Stimulated activated CD4-positive, alpha-beta T cell treated with anti-CD3 and anti-CD28 coated beads, Interleukin-12 subunit alpha, Interleukin-12 subunit beta, amount 100 ng/mL, for 4 hours (primary cell): ENCODE measurements at places on chromosomes 3 and 15.
A peak's percentile ranks its signal among the peaks of the same experiment; 100 is the strongest.

DNA sequence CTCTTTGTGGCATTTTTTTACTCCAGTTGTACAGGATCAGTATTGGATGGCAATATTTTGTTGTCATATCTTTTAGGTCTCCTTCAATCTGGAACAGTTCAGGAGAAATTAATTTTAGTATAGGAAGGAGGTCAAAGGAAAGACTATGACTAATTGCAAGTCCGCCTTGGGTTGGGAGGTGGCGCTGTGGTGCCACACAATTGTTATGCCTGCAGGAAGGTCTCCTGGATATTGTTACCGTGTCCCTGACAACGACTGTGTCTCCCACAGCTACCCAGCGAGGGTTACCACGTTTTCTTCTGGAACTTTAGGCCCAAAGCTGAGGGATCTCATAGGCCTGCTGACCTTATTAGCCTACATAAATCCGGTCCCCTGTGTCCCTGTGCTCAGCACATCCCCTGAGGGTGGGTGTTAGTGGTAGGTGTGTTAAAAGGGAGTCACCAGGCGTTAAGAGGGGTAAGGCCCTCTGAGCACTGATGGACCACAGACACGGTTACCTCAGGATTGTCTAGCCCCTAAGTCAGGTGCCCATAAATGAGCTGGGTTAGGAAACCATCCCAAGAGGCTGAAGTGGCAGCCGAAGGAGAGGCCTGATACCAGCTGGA, 31.5 kb downstream of the KCNAB1 start:
- DNase-seq = peak; percentile 37

DNA sequence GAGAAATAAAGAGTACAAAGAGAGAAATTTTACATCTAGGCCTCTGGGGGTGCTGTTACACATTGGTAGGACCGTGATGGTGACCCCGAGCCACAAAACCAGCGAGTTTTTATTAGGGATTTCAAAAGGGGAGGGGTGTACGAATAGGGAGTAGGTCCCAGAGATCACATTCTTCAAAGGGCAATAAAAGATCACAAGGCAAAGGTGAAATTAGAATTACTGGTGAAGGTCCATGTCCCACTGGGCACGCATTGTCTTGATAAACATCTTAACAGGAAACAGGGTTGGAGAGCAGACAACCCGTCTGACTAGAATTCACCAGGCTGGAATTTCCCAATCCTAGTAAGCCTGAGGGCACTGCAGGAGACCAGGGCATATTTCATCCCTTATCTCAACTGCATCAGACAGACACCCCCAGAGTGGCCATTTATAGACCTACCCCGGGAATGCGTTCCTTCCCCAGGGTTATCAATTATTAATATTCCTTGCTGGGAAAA, 4.3 kb downstream of the IRAK2 start:
- DNase-seq = no peak

GRCh38 chr3:35921718-35922117, 282.4 kb downstream of the ARPP21 start:
- no peak for DNase-seq

- DNase-seq = no peak
Measured at GRCh38 chr3:48521635-48522034, 17.7 kb upstream of the SHISA5 start.

GRCh38 chr3:118809696-118810498, 224.7 kb downstream of the IGSF11 start:
- DNase-seq = no peak

GRCh38 chr3:64552160-64552559, 135.6 kb downstream of the ADAMTS9 start:
- no peak for DNase-seq

- no peak for DNase-seq
Measured at GRCh38 chr3:100376301-100376700, 24.6 kb downstream of the TOMM70 start.

GRCh38 chr3:179719048-179719734, 66.4 kb downstream of the USP13 start:
- DNase-seq = no peak

- no peak for DNase-seq
Measured at GRCh38 chr15:85872125-85872524, 77.4 kb upstream of the KLHL25 start.

DNA sequence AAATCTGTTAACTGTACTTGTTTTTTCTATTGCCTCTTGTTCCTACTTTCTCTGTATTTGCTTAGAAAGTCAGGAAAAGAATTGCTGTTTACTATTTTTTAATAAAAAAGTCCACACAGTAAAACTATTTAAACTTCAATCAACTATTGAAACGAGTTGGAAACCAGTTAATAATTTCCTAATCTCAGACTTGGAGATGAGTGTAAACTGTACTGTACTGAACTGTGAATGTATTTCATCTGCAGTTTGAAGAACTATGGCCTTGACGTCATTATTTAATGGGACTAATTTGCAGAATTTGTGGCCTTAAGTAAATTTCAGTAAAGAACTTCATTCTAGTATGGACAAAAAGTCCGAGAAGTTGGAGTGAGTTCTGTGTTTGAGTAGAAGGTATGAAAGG, 89.1 kb downstream of the LRRC28 start:
- DNase-seq = no peak

DNA sequence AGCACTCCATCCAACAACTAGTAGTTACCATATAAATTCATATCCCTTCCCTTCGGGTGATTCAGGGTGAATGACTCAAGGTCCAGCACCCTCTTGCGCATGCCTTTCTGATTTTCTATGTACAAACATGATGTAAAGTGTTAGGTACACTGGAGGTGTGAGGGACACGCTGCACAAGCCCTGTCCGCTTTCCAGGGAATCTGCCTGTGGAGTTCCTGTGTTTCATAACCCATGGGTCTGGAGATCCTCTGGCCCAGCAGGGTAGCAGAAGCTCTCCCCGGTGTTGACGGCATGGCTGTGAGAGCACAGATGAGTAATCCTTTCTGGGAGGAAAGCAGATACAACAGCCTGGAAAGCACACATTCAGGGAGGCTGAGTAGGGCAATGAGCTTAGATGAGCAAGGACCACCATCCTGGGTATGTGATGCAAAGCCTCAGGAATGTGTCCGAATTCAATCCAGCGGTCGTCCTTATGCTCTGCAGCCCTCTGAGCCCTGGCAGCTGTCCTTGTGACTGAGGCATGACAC, 142.9 kb upstream of the TP63 start:
- DNase-seq = no peak

DNA sequence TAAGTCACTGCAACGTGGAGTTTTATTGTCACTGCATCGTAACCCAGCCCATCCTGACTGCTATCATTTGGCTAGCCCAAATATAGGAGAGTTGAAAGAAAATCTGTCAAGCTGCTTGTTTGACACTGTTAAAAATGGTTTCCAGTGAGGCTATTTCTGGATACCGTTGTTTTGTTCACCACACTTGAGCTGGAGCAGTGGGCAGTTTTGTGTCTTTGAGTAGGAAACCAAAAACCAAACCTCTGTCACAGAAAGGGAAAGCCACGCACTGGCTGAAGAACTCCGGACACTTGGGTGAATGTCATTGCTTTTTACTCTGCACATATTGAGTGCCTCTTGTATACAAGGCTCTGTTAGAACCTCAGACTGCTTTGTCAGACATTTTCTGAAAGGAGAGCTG, 446.4 kb upstream of the CFAP20DC start:
- no peak for DNase-seq

DNA sequence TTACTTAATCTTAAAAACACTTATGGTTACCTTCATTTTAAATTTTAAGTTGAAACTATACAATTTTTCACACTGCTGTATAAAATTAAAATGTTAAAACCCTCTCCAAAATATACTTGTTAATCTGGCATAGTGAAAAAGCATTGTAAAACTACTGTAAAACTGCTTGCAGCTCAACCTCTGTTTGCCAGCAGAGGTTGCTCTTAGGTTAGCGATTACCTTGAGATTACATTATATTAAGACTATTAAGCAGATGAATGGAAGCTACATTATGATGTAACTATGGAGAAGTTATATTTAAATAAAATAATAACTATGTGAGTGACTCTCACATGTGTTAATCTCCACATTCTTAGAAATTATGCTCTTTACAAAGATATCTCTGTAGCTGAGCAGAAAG, 143.6 kb upstream of the SLITRK3 start:
- DNase-seq = no peak

- no peak for DNase-seq
Measured at GRCh38 chr3:140559546-140559945, 118.3 kb upstream of the TRIM42 start.

- no peak for DNase-seq
Measured at GRCh38 chr3:157527131-157527881, 24.1 kb upstream of the VEPH1 start.

DNA sequence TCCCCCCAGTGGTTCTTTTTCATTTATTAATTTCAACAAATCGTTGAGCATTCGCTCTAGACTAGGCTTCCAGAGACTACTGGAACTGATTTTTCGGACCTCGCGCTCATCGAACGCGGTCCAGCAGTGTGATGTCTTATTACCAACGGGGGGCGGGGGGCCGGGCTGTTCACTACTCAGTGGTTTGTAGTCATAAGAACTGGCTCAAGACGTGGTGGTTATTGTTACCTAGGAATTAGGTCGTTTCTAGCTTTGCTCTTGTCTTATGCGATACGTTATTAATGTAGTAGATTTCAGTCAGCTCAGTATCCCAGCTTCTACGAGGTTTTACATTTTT, 858 bp downstream of the RBM5 start:
- no peak for DNase-seq

- DNase-seq = peak; percentile 7
Measured at GRCh38 chr3:176814285-176814684, 383.0 kb downstream of the TBL1XR1 start.

GRCh38 chr3:143000528-143000927, 842 bp upstream of the U2SURP start:
- DNase-seq = no peak

- DNase-seq = no peak
Measured at GRCh38 chr3:115982108-115982507, 358.8 kb downstream of the GAP43 start.

- no peak for DNase-seq
Measured at GRCh38 chr3:148408667-148409066, 289.0 kb upstream of the AGTR1 start.

- no peak for DNase-seq
Measured at GRCh38 chr15:29270169-29270955, 740 bp upstream of the NSMCE3 start.

DNA sequence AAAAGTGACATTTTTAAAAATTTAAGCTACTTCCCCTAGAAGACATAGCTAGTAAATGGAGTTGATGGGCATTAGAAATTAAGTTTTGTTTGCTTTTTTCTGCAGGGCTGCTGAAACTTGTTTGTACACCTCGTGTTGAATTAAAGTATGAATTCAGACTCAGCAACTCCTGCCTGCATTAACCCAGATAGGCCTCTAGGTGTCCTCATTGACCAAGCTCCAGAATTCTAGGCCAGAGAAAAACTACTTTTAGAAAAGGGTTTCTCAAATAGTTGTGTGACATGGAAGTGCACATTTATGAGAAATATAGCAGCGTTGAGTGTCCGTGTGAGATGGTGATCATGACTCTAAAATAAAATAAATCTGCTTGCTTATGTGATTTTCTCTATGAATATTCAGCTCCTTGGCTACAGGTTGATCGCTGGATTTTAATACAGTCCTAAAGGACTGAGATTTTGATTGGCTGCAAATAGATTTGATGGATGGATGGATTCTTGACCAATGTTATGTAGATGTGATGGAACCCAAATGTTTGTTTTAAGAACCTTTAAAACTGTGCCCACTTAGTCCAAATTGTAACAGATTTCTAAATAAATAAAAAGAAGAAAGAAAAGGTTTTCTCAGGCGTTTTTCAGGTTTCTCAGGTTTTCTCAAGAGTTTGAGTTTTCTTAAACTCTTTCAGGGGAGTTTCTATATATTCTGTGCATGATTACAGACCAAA, 39.4 kb upstream of the LMOD3 start:
- no peak for DNase-seq

- no peak for DNase-seq
Measured at GRCh38 chr3:37903734-37904133, 42.1 kb downstream of the CTDSPL start.

DNA sequence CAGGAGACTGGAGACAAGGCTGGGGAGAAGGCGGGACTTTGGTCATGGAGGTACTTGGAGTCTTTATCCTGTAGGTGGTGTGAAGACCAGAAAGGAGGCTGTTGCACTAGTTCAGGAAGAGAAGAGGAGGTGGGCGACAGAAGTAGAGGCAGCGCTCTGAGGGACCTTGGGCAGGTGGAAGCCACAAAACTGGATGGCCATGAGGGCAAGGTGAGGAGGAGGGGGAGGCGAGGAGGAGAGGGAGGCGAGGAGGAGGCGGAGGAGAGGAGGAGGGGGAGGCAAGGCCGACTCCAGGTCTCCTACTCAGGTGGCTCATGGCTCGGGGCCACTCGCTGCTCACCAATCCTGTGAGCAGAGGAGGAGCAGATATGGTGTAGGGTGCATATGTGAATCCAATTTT, 125.6 kb downstream of the RPLP1 start:
- no peak for DNase-seq

DNA sequence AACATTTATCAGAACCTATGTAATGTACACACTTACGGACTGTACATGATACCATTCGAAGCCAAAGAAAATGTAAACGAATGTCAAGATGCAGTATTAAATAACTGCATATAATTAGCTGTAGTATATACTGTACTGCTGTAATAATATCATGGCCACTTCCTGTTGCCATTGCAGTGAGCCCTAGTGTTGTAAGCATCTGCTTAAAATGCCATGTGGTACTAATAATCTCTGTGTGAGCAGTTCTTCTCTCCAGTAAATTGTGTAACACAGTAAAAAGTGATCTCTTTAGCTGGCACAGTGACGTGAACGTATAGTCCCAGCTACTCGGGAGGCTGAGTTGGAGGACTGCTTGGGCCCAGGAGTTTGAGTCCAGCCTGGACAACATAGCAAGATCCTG, 8.6 kb downstream of the SPG11 start:
- no peak for DNase-seq

GRCh38 chr3:136932978-136933772, 24.6 kb upstream of the IL20RB start:
- no peak for DNase-seq

- no peak for DNase-seq
Measured at GRCh38 chr3:196195664-196196265, 15.4 kb downstream of the ZDHHC19 start.

DNA sequence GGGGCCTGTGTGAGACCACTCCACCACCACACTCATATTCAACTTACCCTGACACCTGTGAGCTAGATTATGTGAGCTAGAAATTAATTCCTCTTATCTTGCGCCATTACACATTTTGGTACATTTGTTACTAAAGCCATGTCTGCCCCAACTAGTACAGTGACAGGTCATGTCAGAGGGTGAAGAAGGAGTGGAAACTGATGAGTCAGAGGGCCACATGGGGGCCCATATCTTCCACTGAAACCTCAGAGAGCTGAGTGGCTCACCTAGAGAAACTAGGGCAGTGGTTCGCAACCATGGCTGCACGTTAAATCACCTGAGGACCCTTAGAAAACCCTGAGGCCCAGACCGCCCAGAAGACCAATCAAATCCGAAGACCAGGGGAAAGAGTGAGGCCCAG, 15.7 kb upstream of the MEF2A start:
- DNase-seq = no peak

- DNase-seq = no peak
Measured at GRCh38 chr3:107412376-107412775, 35.1 kb downstream of the CCDC54 start.

DNA sequence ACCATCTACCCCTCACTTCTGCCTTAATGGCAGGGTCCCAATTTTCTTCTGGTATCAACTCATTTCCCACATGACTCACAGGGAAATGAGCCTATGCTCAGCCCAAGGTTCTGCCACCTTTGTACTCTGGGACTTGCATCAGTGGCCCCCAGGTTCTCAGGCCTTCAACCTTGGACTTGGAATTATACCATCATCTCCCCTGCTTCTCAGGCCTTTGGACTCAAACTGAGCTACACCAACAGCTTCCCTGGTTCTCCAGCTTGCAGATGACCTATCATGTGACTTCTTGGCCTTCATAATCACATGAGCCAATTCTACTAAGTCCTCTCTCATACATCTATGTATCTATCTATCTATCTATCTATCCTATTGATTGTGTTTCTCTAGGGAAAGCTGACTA, 149.5 kb downstream of the PLCH1 start:
- DNase-seq = no peak
